ENCODE measurements at places on chromosomes 7 and 10. TPM values are rescaled to one million over a fixed set of nuclear protein-coding genes. Genes with fewer than 3 reads are reported as not detected.

Gene TEX47
- total RNA-seq, result not detected

Gene LIPA
- total RNA-seq, result 16.2 TPM

Gene LRRD1
- 0.17 TPM for total RNA-seq

Gene RPEL1
- 0.06 TPM for total RNA-seq

Gene LBX1
- 0.06 TPM for total RNA-seq

Gene INA
- total RNA-seq, result 0.46 TPM

Gene ZPBP
- not detected for total RNA-seq

Gene ZNF316
- total RNA-seq, result 10.4 TPM

Gene FBXW4
- total RNA-seq, result 6.5 TPM

Gene NODAL
- total RNA-seq, result not detected

Gene TRDMT1
- total RNA-seq, result 9.1 TPM

Gene HYCC1
- 186 TPM for total RNA-seq

Gene SPDYE11
- total RNA-seq, result not detected

Gene PPP3CB
- 12.2 TPM for total RNA-seq

Gene HGF
- total RNA-seq, result not detected

Gene NRP1
- total RNA-seq, result 61.5 TPM

Gene SLC26A5
- total RNA-seq, result not detected

Gene WEE2
- not detected for total RNA-seq

Gene SEC61A2
- total RNA-seq, result 3.3 TPM

Gene STEAP1
- 24.9 TPM for total RNA-seq

Gene TMEM225B
- total RNA-seq, result not detected

Gene LOXL4
- 0.97 TPM for total RNA-seq

Gene AKR1C4
- not detected for total RNA-seq

Gene IL15RA
- total RNA-seq, result 6.4 TPM

Gene CNNM1
- total RNA-seq, result 3.0 TPM

Gene HMX2
- total RNA-seq, result 1.3 TPM

Gene GCK
- not detected for total RNA-seq

Gene ACTL6B
- not detected for total RNA-seq

Gene CDK1
- 191 TPM for total RNA-seq

Gene CALML3
- total RNA-seq, result not detected

Gene SEMA3C
- total RNA-seq, result 123 TPM

Gene MYO1G
- 0.34 TPM for total RNA-seq

Gene HHEX
- total RNA-seq, result not detected

Gene GDF10
- total RNA-seq, result 0.23 TPM

Gene DNAH11
- 30.2 TPM for total RNA-seq

Gene TAS2R16
- total RNA-seq, result not detected

Gene TBL2
- 70.2 TPM for total RNA-seq

Gene CLCN1
- total RNA-seq, result not detected

Gene HEPACAM2
- total RNA-seq, result not detected

Gene NSMCE4A
- total RNA-seq, result 86.0 TPM

Gene RSPH10B2
- 0.11 TPM for total RNA-seq

Gene WNT8B
- not detected for total RNA-seq

Gene MEPCE
- total RNA-seq, result 79.5 TPM

Measured in Daoy (cell line).